Lung (tissue), 17 donors: ENCODE measurements at places on chromosomes 13 and 19. TPM values are rescaled to one million over a fixed set of nuclear protein-coding genes. Genes with fewer than 3 reads are reported as not detected.
A peak's percentile ranks its signal among the peaks of the same experiment; 100 is the strongest.

Gene FFAR2
- 2.6 TPM for total RNA-seq

DNA sequence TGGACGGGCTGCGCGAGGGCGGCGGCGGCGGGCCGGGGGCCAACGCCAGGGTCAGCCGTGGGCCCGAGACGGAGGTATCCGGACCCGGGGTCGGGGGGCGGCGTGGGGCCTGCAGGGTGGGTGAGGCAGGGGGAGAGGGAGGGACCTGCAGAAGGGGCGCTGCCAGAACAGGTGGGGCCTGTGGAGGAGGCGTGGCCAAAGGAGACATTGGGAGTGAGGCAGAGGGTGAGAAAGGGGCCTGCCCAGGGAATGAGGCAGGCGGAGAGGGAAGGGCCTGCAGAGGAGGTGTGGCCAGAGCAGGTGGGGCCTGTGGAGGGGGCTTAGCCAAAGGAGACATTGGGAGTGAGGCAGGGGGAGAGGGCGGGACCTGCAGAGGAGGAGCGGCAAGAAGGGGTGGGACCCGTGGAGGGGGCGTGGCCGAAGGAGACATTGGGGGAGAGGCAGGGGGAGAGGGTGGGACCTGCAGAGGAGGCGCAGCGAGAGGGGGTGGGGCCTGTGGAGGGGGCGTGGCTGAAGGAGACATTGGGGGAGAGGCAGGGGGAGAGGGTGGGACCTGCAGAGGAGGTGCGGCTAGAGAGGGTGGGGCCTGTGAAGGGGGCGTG is 4.2 kb downstream of the PRR36 start:
- peak; percentile 33 for DNase-seq

DNA sequence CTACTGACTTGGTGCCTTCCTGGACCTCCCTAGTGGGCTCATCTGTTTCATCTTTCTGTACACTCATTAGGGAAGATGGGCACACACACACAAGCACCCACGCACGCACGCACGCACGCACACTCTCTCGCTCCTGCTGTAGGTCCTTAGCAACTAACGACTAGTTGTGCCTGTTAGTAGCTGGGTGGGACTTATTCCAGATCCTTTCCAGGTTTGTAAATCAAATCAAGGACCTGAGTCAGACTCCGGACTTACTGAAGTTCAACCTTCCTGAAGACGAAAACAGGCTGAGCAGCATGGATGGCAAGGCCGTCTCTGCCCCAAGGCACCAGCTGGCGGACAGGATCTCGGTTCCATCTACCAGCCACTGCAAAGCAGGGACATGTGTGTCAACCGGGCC is 76.2 kb downstream of the SLC15A1 start:
- DNase-seq = no peak

DNA sequence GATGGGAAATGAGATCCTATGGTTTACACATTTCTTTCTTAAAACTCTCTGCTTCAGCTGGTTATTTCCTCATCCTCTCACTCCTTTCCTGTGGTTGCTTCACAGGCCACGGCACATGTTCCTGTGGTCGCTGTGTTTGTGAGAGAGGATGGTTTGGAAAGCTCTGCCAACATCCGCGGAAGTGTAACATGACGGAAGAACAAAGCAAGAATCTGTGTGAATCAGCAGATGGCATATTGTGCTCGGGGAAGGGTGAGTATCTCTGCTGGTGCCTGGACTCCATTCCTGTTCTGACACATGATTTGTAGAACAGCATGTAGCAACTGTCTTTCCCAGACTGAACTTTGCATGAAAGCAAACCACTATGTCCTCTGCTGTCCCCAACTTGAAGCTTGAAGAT is 254.2 kb downstream of the ITGBL1 start:
- DNase-seq = peak; percentile 56

- peak; percentile 50 for DNase-seq
Measured at GRCh38 chr19:5914946-5915781, 1.1 kb downstream of the CAPS start.

GRCh38 chr13:102721800-102722231 is 27.0 kb upstream of the METTL21C start:
- peak; percentile 9 for DNase-seq

DNA sequence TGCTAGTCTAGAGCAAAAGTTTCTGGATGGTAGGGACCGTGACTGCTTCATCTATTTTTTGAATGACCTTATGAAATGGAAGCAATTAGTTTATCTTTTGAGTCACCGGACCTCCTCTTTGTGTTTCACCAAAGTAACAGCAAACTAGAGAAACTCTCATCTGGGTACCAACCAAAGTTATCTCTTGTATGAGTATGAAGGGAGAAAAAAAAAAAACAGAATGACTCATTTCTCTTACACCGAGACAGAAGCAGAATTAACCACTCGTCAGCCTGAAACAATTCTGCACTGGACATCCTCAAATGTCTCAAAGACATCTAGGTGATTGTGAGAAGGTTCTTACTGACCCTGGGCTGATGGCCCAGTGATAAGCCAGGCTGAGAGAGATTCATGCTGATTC is 18.3 kb downstream of the ZNF100 start:
- DNase-seq = no peak

Gene MYPOP
- total RNA-seq = 2.9 TPM

Gene ZNF71
- 8.3 TPM for total RNA-seq

- DNase-seq = no peak
Measured at GRCh38 chr13:94286581-94286980, 192.9 kb downstream of the DCT start.

GRCh38 chr13:31756346-31756745 is 17.0 kb downstream of the RXFP2 start:
- DNase-seq = no peak

Gene RASL11A
- total RNA-seq = 15.4 TPM

DNA sequence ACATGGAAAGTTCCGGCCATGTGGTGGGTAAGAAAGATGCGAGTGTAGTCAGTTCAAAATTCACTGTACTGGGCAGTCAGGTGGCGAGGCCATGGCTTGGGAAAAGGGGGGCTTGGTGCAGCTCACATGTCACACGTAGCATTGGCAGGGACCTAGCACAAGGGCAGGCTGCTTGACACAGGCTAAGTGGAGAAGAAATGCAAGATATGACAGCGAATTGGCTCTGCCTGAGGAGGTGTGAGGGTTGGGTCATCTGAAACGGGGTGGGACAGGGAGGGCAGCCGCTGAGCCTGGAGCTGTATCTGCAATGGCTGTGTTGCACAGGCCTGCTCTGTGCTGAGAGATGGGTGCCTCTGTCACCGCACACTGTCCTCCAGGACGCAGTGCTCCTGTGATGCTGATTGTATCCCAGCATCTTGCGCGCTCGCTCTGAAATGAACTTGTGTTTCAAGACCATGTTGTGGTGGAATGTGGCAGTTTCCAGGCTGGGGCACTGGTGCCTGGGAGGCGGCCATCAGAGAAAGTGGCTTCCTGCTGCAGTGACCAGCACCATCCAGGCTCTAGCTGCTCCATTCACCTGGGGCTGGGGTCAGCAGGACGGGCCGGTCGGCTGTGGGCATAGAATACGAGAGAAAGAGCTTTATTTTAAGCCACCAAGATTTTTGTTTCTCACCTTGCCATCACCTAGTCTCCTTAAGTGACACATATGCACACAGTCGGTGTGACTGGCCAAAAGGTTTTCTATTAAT is 70.3 kb downstream of the TEX29 start:
- DNase-seq = no peak

DNA sequence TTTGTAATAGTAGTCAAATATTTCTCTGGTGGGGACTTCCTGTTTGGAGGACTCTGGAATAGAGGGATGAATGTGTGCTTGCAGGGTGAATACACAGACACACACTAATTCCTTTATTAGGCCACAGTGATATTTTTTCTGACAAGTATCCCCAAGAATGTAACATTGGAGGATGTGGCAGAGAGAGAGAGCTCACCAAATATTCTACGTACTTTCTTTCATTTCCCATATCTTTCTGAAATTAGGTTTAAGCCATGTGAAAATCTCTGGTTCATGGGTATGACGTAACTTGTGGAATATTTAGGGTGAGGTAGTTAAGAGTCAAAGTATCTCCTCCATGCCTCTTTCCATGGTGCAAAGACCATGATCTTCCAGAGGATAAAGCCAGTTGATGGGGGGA is 463.4 kb downstream of the DIAPH3 start:
- DNase-seq = no peak

Gene ZNF850
- total RNA-seq = 3.1 TPM

DNA sequence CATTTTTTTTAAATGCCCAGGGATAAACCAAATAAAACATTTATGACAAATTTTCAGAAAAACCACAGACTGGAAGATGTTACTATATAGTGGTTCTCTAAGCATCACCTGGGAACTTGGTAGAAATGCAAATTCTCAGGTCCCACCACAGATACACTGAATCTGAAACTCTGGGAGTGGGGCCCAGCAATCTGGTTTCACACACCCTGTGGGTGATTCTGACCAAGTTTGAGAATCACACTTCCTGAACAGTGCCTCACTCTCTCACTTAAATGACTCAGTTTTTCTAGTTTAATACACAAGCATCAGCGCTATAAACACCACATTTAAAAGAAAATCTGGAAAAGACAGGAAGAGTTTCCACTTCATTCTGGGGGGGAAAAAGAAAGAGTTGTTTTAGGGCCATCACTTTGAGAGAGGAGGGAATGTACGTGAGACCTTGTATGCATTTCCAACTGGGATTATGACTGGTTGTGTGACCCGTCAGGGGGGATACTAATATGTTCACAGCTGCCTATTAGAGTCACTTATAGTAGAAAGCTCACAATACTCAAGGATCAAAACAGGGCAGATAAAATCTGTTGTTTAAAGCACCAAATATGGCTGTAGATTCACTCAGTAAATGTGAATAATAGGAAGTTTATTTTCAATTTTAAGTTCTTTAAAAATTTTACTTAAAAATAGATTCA is 567.7 kb downstream of the GPC6 start:
- DNase-seq = no peak

DNA sequence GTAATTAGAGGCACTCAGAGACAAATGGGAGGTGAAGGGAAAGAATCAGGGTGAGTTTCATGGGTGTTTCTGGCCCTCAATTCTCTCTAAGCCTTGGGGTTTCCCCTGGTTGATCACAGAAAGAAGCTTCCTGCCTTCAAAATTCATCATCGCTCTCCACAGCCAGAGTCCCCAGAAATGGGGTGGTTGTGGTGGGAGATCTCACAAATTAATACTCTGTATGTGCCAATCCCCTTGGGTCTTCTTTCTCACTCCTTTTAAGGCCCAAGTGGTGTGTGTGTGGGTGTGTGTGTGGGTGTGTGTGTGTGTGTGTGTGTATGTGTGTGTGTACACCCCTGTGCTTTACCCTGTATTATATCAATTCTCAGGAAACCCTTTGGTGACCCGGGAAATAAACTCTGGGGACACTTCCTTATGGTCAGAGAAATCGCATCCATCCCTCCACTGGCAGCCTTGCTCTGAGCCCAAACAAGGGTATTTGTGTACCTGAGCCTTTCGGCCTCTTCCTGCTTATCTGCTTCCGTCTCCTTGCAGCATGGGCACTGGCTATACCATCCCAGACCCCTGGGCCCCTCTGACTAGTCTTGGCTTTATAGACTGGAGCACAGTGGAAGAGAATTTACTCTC is 2.8 kb upstream of the FCGBP start:
- DNase-seq = no peak

- no peak for DNase-seq
Measured at GRCh38 chr13:39557285-39557955, 45.6 kb downstream of the LHFPL6 start.

Gene C1QTNF9B
- total RNA-seq = 0.21 TPM

DNA sequence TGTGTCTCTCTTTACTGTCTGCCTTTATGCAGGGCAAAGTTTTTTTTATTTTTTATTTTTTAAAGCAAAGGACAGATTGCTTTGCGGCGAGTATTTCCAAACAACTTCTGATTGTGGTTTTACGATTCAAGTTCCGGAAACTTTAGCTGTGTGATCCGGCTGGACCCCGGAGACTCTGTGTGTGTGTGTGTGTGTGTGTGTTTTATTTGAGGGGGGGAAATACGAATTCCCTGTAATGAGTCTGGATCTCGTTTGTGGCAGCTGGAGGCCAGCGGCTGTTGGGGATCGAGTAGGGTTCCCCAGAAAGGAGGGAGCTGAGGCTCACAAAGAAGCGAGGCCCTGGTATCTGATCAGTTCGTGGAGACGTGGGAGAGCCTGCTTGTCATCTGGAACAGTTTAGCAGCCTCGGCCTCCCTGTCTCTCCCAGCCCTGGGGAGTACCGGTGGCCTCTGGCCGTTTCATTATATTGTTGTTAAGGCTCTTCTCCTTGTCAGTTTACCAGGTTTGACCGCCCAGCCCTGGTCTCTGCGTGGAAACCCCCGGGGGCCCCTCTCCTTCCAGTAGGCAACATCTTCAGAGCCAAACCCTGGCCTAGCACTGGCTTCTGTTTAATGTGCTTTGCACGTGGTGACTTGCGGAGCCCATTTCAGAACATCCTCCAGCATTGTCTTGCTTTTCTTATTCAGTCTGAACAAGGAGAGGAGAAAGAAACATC is 1.3 kb downstream of the FARP1 start:
- DNase-seq = peak; percentile 31

GRCh38 chr19:43354305-43354627 is 780 bp downstream of the CD177 start:
- DNase-seq = no peak

DNA sequence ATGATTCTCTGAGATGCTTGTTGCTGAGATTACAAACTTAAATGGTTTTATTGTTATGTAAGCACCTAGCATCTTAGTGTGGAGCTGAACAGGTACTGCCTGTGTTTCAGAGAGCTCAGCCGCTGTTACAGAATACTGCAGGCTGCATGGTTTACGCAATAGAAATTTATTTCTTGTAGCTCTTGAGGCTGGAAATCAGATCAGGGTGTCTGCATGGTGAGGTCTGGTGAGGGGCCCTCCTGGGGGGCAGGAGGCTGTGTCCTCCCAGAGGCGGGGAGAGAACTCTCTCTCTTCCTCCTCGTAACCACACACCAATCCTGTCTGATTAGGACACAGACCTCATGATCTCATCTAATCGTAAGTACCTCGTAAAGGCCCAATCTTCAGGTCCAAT is 13.1 kb downstream of the ATP11A start:
- DNase-seq = peak; percentile 14

DNA sequence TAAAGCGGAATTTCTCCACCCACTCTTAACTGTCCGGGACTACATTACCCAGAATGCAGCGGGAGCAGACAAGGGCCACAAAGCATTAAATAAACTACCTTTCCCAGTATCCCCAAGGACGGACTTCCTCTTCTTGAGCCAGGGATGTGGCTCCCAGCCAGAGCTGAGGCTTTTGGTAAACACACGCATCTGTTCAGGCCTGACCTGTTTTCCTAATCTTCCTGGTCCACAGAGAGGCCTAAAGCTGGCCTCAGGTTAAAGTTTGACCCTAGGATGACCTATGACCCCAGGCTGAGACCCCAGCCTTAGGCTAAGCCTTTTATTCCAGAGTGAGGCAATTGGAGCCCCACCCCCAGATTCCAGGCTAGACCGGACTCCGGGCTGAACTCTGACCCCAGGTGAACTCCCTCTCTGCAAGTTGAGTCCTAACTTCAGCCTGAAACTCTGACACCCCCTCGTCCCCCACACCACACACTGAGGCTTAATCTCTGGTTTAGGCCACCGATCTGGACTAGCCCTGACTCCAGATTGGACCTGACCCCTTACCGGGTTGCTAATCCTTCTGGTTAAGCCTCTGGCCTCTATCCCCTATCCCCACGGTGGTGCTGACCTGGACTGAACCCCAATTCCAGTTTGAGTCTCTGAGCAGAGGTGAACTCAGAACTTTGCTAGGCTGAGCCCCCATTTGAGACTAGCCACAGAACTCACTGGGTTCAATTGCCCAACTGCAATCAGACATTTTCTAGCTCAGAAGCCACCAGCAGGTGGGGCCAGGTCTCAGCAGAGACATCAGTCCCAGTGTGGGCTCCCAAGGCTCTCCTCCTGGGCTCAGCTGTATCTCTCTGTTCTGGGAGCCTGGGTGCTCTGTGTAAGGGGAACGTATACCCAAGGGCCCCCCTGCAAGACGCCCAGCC is 750 bp upstream of the GPR108 start:
- peak; percentile 92 for DNase-seq

- no peak for DNase-seq
Measured at GRCh38 chr13:51349016-51349415, 9.5 kb downstream of the SERPINE3 start.
